ENCODE measurements at places on chromosomes 13 and 19.

DNA sequence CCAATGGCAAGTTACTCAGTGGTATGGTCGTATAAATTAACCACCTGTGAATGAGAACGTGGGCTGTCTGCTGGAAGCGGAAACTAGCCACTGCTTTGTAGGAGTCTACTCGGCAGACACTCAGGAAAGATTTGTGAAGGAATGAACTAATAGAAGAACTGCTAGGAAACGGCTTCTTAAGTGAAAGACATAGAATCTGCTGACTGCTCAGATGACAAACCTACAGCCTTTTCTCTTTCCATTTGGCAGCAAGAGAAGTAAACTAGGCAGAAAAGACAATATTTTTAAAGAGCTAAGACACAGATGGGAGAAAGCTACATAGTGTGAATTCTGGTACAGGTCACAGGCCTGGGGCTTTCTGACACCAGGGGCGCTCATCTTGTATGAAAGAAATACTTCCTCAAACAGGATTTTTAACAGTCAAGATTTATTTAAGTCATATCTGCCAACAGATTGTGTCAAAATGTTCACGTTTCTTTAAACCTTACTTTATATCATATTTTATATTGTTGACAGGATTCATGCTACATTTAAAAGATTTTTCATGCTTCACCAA is 78.4 kb downstream of the MIPEP start:
- DNase-seq = no peak

DNA sequence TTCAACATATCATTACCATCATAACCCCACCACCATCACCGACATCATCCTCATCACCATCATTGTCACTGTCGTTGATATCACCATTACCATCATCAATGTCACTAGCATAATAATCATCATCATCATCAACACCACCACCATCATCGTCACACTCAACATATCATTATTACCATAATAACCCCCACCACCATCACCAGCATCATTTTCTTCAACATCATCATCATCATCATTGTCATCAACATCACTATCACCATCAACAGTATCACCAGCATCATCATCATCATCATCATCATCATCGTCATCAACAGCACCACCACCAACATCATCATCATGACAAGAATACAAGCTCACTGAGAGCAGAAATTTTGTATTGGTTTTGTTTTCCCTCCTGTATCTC is 83.8 kb downstream of the MBD3L1 start:
- DNase-seq = no peak

GRCh38 chr19:37963190-37963936 is 56.4 kb downstream of the SIPA1L3 start:
- peak; percentile 67 for DNase-seq

DNA sequence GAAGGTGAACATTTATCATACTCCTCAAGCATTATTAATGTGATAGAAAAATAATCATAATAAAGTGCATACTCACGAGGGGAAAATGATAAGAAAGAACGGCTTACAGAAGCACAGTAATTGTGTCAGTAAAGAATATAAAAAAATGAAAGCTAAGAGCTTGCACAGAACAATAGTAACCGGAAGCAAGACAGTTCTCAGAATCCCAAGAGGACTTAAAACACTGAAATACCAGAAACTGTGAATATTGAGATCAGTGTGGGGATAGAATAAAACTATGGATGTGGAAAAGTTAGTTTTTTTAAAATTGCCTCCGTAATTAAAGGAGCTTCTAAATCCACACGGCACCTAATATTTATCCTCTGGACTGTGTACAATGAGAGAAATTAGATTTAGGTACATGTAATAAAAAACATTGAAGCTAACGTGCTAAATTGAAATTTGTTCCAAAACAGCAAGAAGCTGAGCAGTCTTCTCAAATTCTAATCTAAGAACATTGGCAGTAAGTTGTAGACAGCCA is 482.7 kb downstream of the SLITRK6 start:
- no peak for DNase-seq

DNA sequence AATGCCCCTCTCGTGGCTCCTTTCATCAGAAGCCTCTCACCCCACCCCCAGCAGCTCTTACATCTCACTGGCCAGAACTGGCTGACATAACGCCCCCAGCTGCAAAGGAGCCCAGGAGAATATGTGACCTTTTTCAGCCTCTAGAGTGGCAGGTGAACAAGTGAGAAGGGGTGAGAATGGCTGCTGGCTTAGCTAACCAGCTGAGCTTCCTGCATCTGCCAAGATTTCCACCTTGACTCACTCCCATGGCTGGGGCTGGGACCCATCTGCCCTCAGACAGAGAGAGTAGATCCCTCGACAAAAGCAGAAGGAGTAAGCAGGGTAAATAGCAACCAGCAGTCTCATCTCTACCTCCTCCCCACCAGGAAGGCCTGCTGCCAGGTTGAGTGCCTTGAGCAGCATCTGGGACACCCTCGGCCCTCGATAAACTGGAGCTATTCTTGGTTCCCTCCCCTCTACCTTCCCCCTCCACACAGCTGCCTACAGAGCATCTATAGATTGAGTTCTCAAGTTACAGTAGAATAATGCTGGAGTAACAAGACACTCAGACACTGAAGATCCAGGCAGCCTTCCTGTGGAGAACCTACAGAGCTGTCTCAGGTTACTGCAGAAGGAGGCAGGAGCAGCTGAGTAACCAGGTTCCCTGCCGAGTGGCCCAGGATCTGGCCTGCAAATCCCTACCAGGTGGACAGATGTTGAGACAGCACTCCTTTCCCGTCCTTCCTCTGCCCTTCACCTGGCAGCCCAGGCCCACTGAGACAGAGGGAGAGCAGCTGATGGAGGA is 15.5 kb downstream of the KASH5 start:
- no peak for DNase-seq

- DNase-seq = no peak
Observed at GRCh38 chr19:17772172-17772571, 20.9 kb downstream of the FCHO1 start.
